ENCODE measurements at places on chromosomes 7 and 10.

- no peak for DNase-seq
Observed at GRCh38 chr7:132551886-132552285, 24.4 kb downstream of the PLXNA4 start.

DNA sequence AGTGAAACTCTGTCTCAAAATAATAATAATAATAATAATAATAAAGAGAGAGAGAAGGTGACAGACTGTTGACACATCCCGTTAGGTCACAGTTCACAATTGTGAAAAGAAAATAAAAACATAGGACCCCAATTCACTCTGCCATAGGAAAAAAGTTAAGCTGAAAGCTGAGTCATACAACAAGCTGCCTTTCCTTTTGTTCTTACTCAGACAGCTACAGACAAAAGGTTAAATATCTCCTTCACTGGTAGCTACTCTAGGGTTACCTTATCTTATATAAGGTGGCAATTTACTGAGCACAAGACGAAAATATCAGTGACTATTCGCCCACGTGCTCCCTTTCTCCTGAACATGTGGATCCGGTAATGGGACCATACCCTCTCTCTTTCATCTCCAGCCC lies 17.5 kb downstream of the TUBAL3 start:
- no peak for DNase-seq

GRCh38 chr7:26170663-26171062 lies 18.7 kb downstream of the NFE2L3 start:
- DNase-seq, result no peak

GRCh38 chr7:96903906-96904305 lies 101.4 kb upstream of the DLX6 start:
- DNase-seq, result no peak

GRCh38 chr7:120014925-120015465 lies 258.0 kb upstream of the KCND2 start:
- peak; percentile 32 for DNase-seq

DNA sequence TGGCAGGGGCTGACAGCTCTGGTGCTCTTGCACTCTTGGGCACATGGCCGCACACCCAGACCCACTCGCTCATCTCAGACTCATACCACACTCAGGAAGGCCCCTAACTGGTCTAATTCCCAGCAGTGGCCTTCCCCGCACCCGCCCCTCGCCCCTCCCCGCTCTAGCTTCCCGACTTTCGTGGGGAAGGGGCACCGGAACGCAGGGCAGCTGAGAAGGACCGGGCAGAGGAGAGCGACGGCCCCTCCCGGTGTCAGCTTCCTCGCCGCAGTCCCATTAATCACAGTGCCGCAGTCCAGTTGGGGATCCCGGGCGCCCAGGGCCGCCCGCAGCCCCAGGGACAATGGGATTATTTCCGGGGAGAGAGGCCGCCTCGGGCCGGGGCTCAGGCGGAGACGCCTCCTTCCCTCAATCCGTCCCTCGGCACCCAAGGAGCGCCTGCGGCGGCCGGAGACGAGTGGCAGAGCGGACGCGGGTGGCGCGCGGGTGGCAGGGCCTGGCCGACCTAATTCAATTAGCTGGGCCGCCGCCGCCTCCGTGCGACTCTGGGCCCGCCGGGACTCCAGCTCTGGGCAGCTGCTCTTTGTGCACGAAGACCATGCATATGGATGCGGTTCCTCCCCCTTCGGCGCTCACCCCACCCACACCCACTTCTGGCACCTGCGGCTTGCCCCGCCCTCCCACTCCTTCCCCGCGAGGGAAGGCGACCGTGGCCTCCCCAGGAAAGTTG lies 7.8 kb upstream of the TLX1 start:
- no peak for DNase-seq

DNA sequence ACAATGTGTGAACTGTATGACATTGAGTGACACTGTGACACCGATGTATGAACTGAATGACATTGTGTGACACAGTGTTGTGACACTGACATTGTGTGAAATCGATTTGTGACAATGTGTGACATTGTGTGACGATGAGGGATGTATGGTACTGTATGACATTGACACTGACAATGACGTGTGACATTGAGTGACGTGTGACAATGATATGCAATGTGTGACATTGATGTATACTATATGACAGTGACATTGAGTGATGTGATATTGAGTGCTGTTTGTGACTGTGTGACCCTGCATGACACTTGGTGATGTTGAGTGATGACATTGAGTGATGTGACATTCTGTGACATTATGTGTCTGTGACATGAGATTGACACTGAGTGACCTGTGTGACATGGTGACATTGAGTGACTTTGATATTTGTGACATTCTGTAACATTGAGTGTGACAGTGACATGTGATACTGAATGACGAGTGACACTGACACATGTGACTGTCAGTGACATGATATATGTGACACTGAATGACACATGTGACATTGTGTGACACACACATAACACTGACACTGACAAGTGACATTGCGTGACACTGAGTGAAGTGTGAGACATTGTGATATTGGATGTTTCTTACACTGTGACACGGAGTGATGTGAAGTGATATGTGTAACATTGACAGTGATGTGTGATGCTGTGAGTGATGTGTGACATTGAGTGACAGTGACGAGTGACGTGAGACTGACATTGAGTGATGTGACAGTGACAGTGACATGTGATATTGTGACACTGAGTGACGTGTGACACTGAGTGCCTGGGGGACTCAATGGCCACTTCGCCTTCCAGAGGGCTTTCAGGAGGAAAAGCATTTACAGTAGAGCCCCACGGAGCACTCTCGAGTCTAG lies 167.5 kb downstream of the PRKAG2 start:
- no peak for DNase-seq

- DNase-seq, result no peak
Observed at GRCh38 chr7:33420311-33420940, 291.1 kb downstream of the BBS9 start.

DNA sequence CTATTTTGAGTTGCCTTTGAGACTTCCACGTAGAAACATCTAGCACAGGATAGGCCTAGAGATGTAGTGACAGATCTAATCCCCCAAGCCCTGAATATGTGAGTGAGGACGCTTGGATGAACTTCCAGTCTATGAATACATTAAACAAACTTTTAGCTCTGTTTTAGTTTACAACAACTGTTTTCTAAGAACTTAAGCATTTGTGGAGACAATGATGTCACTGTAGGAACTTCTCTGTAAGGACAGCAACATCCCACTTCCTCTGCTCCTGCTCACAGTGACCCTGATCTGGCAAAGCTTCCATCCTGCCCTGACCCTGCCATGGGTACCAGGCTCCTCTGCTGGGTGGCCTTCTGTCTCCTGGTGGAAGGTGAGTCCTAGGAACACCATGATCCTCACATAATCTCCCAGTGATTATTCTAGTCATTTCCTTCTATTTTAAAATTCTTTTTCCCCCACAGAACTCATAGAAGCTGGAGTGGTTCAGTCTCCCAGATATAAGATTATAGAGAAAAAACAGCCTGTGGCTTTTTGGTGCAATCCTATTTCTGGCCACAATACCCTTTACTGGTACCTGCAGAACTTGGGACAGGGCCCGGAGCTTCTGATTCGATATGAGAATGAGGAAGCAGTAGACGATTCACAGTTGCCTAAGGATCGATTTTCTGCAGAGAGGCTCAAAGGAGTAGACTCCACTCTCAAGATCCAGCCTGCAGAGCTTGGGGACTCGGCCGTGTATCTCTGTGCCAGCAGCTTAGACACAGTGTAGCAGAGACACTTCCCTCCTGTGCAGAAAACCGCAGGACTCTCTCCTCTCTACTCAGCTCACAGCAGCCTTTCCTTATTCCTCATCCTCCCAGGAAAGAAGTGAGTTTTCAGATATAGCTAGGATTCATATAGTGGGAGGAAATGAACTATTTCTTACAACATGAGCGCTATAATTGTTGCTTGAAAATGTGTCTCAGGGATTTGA lies 194.4 kb upstream of the PRSS1 start:
- no peak for DNase-seq

GRCh38 chr7:25353732-25354131 lies 125.4 kb upstream of the NPVF start:
- no peak for DNase-seq

GRCh38 chr10:62043421-62044021 lies 142.0 kb downstream of the ARID5B start:
- peak; percentile 98 for DNase-seq

DNA sequence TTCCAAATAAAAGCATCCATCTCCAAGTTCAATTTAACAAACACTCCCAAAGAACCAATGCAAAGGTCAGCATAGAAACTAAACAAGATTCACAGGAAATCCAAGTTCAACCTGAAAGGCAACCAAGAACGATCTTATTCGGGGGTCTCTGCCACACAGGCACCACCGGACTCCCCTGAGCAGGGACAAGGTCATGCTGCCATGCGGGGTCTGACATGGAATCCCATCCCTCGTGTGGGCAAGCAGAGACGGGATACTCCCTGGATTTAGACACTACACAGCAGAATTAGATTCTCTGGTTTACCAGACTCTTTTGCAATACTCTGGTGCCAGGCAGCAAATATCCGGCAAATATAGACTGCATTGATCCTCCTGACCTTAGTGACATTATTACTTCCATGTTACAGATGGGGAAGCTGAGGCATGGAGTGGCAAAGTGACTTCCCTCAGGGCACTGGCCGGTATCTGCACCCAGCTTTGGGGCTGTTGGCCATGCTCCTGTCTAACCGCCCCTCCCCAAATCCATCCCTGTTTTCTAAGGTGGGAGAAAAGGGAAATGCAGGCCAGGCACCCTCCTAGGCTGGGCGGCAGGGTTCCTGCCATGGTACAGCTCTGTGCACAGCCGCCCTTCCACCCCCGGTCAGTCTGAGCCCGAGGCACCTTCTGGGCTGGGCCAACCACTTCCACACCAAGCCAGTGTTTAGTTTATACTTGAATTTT lies 111.8 kb downstream of the VIPR2 start:
- DNase-seq, result no peak

- no peak for DNase-seq
Observed at GRCh38 chr10:35452171-35452570, 115.9 kb downstream of the CCNY start.

DNA sequence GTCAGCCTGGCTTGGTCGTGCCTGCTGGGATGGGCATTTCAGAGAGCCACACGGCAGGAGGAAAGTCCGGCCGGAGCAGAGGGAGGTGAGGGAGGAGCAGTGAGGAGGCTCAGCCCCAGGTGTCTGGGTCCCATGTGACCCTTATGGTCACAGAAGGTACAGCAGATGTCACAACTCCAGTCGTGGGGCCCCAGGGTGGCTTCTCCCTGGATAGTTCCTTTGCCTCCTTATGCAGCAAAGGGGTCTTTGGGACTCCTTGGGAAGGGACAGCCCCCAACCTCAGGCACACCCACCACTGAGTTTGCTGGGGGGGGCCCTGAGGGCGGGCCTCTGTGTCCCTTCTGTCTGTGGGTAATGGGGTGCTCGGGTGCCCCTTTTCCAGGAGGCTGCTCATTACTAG lies 19.6 kb upstream of the PRKAG2 start:
- no peak for DNase-seq

GRCh38 chr7:93856323-93856722 lies 34.2 kb downstream of the TFPI2 start:
- DNase-seq, result peak; percentile 12

Measured in fibroblast of skin of abdomen (primary cell).